ENCODE measurements at places on chromosomes 3 and 15.

GRCh38 chr3:23455084-23455483 is 252.0 kb downstream of the UBE2E2 start:
- no peak for DNase-seq

GRCh38 chr3:39099738-39100499 is 7.5 kb downstream of the GORASP1 start:
- no peak for DNase-seq

- peak; percentile 15 for DNase-seq
Measured at GRCh38 chr3:151171145-151171757, 31.8 kb downstream of the GPR171 start.

DNA sequence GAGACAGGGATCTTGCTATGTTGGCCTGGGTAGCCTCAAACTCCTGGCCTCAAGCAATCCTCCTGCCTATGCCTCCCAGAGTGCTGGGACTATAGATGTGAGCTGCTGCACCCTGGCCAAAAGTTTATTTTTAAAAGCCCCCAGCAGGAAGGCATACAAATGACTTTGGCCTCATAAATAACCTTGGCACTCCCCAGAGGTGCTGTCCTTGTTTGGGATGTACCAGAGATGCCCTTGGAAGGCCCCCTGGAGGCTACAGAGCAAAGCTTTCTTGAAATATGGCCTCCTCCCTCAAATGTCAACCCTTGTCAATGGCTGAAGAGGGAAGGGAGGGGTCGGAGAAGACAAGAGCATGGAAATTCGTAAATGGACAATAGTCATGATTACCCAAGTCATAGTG is 14.0 kb upstream of the RTP3 start:
- no peak for DNase-seq

DNA sequence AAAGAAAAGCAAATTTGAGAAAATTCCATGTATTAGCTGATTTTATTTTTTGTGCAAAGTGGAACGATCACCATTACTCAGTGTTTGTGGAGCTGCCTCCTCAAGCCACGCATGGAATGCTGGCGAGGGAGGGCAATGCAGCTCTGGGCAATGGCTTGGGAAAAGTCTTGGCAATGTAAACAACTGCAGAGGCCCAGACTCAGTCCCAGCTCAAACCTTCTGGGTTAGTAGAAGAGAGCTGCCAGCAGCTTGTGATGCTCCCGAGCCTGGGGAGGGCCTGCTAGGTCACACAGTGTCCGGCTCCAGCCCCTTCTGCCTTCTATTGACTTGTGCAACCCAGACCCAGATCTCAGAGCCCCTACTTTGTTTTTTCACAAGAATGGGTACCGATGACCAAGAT is 4.3 kb downstream of the EPHB1 start:
- no peak for DNase-seq

- DNase-seq = no peak
Measured at GRCh38 chr3:188931036-188931435, 240.7 kb upstream of the TPRG1 start.

GRCh38 chr3:149969110-149969939 is 1.4 kb downstream of the PFN2 start:
- no peak for DNase-seq

DNA sequence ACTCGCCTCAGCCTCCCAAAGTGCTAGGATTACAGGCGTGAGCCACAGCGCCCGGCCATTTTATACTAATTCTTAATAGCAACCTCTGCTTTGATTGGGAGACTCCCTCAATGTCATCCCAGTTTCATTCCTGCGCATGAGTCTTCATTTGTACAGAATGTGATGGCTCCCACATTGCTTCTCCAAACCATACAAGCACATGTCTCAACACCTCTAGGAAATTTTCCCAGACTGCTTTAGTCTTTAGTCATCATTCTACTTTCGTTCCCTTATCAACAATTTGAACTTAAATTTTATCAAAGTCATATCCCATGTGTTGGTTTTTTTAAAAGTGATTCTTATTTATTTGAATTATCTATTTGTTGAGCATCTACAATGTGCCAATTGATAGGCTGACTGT is 58.1 kb downstream of the SNX4 start:
- DNase-seq = no peak

- no peak for DNase-seq
Measured at GRCh38 chr3:155743606-155744005, 1.3 kb downstream of the PLCH1 start.

DNA sequence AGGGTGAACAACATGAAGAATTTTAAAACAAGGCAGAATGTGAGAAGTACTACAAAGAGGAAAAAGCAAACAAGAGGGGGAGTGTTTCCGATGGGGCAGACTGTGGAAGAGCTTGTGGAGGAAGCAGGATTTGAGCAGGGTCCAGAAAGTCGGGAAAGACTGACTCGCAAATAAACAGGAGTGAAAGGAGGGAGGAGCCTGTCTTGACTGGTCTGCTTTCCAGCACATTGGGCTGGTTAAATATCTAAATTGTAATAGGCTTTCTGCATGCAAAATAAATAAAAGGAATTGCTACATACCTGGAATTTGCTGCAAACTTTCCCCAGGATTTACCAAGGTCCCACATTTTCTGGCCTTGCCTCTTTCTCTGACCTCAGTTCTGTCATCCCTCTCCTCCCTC is 132.1 kb downstream of the RORA start:
- DNase-seq = no peak

DNA sequence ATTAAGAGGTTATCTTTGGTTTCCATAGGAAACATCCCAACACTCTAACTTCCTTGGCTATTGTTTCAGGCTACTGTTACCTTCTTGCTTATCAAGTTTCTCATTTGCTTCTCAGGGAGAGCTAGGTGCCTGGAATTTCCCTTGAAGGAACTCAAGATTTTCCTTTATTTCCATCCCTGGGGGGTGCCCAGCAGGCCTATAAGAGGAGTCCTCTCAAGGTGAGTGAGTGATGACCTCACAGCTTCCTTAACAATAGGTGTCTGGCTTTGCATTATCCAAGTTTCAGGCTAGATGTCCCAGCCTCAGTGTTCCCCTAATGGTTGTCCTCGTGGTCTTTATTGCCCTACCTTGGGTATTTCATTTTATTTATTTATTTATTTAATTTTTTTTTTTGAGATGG is 12.1 kb upstream of the CTSH start:
- no peak for DNase-seq

DNA sequence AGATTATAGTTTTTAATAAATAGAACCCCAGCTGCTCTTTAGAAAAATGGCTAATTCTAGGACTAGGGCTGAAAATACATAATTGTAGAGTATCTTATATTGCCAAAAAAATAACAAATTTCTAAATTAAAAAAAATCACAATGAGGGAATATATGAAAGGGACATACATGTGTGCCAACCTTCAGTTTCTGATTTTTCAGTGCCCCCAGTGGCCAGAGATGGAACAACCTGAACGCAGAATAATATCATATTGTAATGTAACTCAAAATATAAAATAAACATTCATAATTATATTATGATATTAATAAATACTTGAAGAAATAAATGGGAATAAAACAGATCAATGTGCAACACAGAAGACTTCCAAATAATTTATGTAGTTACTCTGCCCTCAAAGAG is 460.5 kb downstream of the ZNF385D start:
- DNase-seq = no peak

DNA sequence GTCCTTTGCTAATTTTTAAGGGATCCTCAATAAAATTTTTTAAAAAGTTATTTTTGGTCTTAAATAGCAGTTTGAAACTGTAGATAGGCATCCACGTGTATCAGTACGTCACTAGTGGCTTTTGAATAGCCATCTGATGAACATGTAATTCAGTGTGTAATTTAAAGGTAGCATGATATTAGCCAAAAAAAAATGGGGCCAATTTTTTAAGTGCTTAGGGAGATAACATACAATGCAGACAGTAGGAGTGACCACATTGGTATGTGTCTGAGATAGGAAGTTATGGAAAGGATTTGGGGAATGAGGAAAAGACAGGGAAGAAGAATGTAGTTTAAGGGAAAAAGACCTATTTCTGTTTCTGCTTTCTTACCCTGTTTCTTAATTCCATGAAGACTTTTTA is 2.5 kb downstream of the AP4E1 start:
- DNase-seq = no peak

GRCh38 chr3:175457301-175457700 is 598.2 kb downstream of the NAALADL2 start:
- no peak for DNase-seq

GRCh38 chr3:180633722-180634121 is 31.8 kb downstream of the TTC14 start:
- no peak for DNase-seq

- peak; percentile 11 for DNase-seq
Measured at GRCh38 chr3:127351775-127352350, 64.0 kb upstream of the PRR20G start.

DNA sequence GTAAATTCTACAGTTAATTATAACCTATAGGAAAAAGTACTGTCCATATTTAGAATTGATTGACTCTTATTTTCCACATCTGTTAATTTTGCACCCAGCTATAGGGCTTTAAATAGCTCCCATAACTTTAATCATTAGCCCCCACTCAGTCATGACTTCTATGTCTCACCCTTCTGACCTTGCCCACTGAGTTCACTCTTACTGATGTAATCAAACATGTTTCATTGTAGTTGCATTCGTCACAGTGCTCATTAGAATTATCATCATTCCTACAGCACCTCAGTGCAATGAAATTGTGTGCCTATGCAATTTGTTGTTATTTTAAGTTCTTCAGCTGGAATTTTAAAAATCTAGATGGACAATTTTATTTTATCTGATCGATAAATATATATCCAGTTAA is 151.4 kb downstream of the TIGIT start:
- no peak for DNase-seq

GRCh38 chr15:27336676-27337075 is 365.7 kb downstream of the GABRG3 start:
- DNase-seq = no peak

All from GM13976 (cell line).